ENCODE measurements at places on chromosomes 4 and X.

DNA sequence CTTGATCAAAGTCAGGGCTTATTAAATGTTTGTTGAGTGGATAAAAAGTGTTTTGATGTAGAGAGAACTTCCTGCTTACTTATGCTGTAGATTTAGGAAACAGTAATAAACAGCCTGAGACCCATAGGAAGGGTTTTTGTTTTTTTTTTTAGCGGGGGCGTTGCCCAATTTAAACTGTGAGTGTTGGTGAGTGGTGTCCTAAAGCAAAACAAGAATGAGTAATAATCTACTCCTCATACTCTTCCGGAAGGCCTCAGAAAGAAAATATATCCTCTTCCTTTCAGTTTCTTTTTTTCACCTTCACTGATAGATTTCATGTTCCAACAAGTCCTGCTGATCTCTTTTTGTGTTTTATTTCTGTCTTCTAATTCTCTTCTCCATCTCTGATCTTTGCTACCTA is 104.4 kb upstream of the SCML1 start:
- no peak for DNase-seq

DNA sequence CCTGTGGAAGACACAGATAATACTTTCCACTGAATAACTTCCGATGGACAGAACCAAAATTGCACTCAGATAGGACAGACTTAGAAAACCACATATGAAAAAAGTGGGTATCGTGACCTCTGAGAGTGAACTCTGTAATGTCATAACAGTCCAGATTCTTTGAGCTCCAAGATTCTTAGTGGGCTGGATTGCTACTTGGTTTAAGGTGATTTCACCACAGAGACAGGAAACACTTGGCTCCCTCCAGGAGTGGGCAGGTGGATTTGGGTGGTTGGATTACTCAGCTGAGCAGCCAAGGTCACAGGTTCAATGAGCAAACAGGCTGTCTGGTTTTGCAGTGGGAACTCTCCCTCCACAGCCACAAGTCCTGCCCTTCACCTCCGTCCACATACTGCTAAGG is 126.0 kb downstream of the AFAP1 start:
- DNase-seq: no peak

- peak; percentile 3 for DNase-seq
These were observed 37.4 kb upstream of the SLC10A4 start for GRCh38 chr4:48445704-48446103.

GRCh38 chr4:57051095-57051494 is 59.1 kb downstream of the IGFBP7 start:
- no peak for DNase-seq

DNA sequence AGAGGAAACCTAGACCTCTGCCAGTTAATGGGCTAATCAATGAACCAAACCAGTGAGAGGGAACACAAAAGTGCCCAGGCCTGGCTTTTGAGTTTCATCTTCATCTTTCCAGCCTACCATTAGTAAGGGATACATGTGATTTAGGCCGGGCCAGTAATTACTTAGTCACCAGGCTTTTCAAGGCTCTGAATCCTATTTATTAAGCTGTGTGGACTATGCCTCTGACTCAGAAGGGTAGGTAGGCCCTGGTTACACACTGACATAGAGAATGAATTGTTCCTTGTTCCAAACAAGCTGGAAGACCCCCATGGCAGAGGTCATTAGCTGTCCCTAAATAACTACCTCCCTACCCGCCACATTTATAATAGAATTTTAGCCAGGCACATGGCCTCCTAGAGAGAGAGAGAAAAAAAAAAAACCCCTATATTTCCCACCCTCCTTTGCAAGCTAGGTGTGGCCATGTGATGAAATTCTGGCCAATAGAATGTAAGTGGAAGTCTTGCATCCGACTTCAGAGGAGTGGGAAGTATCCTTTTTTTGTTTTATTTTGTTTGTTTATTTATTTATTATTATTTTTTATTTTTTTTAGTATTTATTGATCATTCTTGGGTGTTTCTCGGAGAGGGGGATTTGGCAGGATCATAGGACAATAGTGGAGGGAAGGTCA is 112.3 kb upstream of the BCOR start:
- no peak for DNase-seq

DNA sequence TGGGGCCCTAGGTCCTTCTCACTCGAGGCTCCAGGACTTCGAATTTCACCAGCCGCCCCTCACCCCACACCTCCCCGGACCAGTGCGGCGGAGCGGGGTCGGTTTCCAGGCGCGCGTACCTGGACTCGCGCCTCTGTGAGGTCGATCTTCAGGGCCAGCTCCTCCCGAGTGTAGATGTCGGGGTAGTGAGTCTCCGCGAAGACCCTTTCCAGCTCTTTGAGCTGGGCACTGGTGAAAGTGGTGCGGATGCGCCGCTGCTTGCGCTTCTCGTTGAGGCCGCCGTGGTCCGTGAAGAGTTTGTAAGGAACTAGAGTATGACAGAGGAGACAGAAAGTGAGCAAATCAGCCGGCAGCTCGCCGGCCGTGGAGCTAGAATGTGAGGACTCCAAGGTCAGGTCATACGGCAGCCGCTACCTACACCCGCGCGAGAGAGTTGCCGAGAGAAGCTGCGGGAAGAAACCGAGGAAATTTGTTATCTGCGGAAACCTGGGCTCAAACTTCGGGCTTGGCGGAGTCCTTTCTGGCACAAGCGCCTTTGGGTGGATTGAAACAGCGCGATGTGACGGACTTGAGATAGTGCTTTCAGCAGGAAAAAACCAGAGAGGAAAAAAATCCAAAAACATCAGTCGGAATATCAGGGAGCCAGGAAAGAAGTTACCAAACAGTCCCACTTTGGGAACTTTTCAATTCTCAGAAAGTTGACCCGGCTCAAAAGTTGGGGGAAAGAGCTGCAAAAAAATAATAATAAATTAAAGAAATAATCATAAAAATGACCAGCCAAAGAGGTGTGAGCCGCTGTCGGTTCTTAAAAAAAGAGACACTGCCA is 1.1 kb downstream of the PHOX2B start:
- no peak for DNase-seq

- peak; percentile 9 for DNase-seq
These were observed 381 bp downstream of the TXK start for GRCh38 chr4:48133669-48134068.

DNA sequence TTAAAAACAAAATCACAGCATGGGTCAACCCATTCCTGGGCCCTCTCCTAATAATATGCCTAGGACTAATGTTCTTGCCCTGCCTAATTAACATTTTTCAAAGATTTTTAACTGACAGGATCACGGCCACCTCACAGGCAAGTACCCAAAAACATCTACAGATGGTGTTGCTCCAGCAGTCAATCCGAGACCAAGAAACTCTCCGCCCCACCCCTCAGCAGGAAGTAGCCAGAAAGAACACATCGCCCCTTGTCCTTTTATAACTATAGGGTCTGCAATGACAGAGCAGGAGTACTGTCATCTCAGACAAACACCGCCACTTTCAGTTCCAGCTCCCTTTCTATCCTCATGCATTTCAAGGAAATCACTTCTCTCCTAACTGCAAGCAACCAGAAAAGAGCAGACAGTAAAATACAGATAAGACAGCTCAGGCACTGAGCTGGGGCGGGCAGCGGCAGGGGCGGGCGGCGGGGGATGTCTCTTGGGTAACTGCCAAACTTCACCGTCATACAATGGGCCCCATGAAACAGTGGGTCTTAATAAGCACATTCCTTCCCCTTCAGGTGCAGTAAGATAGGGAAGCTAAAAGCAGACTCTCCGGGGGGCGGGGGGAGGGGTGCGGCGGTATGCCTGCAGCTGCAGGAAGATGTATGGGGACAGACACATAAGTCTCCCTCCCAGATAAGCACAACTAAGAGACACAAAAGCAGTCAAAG is 67.4 kb downstream of the ZNF182 start:
- DNase-seq: no peak

GRCh38 chr4:171644430-171645057 is 168.7 kb upstream of the GALNTL6 start:
- DNase-seq: no peak

- no peak for DNase-seq
These were observed 242.7 kb downstream of the BCOR start for GRCh38 chrX:39854772-39855747.

DNA sequence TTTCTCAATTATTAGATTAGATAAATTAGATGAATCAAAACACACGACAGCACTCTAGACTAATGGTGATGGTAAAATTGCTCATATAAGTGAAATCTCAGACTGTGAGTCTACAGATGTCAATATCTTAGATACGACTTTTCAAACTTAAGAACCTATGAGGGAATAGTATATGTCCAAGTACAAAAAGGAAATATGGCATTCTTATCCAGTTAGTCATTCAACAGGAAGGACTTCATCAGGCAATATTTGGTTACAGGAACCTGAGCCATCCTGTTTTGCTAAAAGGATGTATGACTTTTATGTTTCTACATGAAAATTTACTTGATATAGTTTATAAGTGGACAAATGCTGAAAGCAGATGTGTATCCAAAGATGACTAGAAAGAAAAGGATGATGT is 107.0 kb downstream of the CT47B1 start:
- DNase-seq: no peak

DNA sequence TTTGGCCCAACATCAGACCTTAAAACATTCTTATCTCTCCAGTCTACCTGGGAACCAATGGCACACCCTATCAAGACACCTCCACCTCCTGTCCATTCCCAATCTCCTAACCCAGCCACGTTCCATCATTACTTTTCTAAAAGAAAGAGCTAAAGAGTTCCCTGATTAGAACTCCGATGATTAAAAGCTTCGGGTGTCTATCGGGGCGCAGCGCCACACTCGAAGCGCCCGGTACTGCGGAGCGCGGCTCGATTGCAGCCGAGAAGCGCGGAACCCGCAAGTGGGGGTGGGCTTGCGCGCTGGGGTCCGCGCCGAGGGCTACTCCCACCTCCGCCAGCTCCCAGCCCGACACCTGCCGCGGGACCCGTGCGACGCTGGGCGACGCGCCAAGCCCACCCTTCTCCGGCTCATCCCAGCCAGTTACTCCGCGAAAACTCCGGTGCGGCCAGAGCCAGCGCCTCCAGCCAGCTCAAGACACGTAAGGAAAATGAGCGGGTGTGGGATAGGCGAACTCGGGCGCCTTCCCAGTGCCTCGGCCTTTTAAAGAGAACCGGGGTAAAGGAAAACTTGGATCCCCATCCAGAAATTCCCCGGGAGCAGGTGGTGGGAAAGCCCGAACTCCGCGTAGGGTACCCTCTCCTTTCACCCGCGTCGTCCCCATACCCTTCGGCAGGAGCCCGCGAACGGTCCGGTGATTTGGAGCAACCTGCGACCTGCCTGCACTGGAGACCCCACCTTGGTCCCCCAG is 593 bp downstream of the NPY1R start:
- DNase-seq: no peak

- no peak for DNase-seq
These were observed 16.9 kb upstream of the OCIAD1 start for GRCh38 chr4:48813964-48814363.

DNA sequence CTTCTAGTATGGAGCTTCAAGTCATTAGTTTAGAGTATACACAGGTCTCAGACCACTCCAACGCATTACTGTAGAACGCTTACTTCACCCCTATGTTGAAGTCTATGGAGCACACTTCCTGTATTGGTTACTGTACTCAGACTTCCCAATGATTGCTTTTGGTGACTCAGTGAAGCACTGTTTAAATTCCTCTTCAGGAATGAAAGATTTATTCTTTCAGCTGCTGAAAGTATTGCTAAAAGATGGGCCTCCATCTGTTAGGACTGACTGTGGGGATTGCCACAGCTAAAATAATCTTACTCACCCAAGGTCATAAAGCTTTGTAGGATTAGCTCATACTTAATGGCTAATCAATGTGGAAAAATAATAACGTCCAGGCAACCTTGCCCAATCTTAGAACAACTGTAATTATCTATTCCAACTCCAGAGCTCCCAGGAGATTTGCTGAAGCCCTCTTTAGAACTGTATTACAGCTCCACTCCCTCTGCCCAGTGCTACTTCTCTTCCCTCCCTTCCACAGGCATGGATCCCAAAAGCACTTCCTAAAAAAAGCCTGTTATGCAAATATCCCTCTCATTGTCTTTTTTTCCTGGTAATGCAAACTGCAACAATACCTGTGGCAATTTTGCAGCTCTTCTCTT is 281.9 kb upstream of the HS3ST1 start:
- no peak for DNase-seq

- no peak for DNase-seq
These were observed 448.2 kb downstream of the PCDH10 start for GRCh38 chr4:133597251-133597650.

DNA sequence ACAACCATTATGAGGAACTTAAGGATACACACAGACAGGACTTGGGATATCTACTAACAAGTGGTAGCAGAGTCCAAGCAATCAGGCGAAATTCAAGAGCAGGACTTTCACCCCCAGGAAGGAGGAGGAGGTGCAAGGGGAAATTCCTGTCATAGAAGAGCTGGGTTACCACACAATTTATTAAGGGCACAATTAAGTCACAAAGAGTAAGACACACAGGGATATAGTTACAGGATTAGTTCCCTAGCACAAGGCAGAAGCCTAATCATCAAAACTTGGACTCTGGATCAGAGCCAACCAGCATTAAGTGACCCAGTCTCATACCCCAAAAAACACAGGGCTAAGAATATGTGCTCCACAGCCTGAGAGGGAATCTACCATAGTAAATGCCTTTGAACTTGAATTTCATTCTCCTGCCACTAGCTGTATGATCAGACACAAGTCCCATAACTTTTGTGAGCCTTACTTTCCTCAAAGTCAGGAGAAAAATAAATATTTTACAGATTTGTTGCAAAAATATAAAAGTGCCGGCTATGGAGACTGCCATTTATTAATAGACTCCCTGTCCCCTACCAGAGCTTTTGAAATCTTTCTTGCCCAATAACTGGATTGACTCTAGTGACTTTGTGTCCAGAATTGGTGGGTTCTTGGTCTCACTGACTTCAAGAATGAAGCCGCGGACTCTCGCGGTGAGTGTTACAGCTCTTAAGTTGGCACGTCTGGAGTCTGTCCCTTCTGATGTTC is 87.0 kb downstream of the SYNPO2 start:
- DNase-seq: no peak

DNA sequence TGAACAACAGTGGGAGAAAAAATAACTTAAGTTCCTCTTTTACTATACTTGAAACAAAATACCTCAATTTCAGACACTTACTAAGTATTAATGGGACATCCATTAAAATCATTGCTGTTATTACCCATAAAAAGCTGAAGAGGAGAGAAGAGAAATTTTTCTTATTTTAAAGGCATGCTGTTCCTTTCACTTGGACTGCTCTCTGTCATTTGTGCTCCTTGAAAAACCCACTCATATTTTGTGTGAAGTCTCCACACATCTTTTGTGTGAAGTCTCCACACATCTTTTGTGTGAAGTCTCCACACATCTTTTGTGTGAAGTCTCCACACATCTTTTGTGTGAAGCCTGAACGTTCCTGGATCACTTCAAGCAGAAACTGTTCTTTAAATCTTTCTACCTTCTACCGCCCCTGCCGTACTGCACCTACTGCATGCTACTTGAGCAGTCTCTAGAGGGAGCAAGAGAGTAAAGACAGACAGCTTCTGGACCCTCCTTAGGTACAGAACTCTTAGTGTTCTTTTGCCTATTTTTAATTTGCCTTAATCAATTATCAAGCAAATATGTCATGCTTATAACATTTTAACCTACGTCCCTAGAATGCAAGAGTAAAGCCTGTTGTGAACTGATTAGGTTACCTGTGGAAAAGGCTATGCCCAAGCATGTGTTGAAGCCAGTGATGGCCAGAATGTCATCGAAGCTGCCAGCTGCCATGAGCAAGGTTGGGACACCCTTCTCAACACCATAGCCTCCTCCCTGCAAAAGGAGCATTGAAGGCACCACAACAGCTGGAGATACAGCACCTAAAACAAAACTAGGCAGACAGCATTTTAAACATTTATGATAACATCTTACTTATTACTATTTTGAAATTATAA is 27.1 kb upstream of the SLC9B1 start:
- DNase-seq: peak; percentile 38

Data from fibroblast of the conjunctiva (primary cell).